Psoas muscle (tissue), 8 donors: ENCODE measurements at places on chromosomes 7 and 10.

- peak overlapping the region; percentile 97 for H3K4me3 ChIP-seq
- H3K4me1 ChIP-seq = peaks cover 69% of the 10 kb centered on the region
- no peak for DNase-seq
- H3K36me3 ChIP-seq = peaks cover 15% of the 10 kb centered on the region
Observed at GRCh38 chr7:44882899-44883298, 2.4 kb downstream of the PURB start.

DNA sequence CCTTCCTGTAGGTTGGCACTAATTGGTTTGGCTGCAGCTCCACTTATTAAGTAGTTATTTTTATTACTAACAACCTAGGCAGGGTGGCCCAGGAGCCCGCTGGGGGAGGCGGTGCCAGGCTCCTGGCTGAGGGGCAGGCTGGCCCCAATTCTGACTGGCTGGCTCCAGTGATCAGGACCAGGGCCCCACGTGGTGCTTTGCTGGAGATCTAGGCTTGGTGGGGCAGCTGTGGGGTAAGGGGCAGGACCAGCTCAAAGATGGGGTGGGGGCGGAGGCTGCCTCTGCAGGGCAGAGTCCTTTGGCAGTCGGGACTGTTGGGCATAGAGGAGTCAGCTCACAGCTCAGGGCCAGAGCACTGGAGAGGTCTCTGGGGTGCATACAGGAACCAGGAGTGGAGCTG, 2.4 kb downstream of the ASL start:
- no peaks in the 10 kb centered on the region for H3K36me3 ChIP-seq
- peaks cover 8% of the 10 kb centered on the region for H3K4me1 ChIP-seq

- peaks cover 23% of the 10 kb centered on the region for H3K4me1 ChIP-seq
- peak overlapping the region; percentile 13 for H3K4me3 ChIP-seq
- H3K27ac ChIP-seq = peak overlapping the region; percentile 73
- no peak for DNase-seq
Observed at GRCh38 chr10:90968328-90969081, 47.6 kb upstream of the ANKRD1 start.

DNA sequence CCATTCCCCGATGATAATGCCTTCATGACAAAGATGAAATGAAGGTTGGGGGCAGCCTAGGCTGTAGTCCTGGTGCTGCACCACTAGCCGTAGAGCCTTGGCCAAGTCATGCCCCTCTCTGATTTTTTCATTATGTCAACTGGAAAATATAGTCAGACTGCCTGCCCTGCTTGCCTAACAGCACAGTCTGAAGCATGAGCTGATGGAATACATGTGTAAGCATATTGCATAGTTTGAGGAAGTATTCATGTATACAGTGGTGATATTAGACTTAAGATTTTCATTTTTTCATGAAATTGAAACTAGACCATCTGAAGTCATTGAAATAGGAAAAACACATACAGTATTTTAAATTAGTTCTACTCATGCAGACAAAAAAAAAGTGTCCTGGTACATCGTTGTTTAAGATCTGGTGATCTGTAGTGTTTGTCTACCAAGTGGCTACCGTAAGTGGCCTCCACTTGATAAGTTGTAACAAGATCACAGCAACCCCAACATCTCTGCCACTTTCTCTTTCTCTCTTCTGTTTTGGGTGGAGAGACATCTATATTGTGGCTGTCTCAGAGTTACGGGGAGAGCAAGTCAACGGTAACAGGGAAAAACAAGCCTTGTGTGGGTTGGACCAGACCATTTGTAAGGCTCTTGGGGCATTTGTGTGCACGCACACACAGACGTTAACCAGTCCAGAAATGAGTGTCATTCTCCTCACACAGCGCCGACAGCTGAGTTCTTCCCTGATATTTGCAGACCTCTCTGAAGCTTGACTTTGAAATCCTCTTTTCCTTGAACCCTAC, 716.6 kb upstream of the GALNT17 start:
- no peak overlapping the region for H3K4me3 ChIP-seq
- H3K4me1 ChIP-seq = no peaks in the 10 kb centered on the region
- DNase-seq = no peak
- no peaks in the 10 kb centered on the region for H3K36me3 ChIP-seq
- H3K27me3 ChIP-seq = no peaks in the 10 kb centered on the region
- H3K27ac ChIP-seq = no peak overlapping the region

GRCh38 chr10:50522908-50523307, 100.8 kb downstream of the SGMS1 start:
- peaks cover 9% of the 10 kb centered on the region for H3K36me3 ChIP-seq
- H3K4me1 ChIP-seq = peaks cover 10% of the 10 kb centered on the region
